Fibroblast of lung (primary cell): ENCODE measurements at places on chromosomes 3 and 15. TPM values are rescaled to one million over a fixed set of nuclear protein-coding genes. Genes with fewer than 3 reads are reported as not detected.

GRCh38 chr15:95078003-95078402 lies 846.6 kb downstream of the MCTP2 start:
- DNase-seq = peak; percentile 10

- no peak for DNase-seq
Measured at GRCh38 chr15:79957741-79958140, 13.3 kb downstream of the BCL2A1 start.

DNA sequence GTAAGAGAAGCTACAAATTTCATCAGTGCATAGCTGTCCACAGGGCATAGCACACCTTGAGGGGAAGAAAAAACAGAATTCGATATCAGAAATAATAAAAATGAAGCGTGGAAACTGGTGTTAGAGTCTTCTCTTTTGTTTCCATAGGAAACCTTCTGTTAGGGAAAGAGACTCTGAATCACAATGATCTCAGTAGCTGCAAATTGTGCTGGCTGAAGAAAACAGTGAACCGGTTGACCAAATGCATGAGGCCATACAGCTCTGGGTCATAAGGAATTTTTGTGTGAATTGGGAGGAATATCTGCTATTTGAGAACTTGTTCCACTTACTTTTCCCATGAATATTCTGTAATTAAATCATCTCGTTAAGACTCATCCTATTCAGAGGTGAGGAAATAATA lies 580.2 kb upstream of the NECTIN3 start:
- DNase-seq = no peak

DNA sequence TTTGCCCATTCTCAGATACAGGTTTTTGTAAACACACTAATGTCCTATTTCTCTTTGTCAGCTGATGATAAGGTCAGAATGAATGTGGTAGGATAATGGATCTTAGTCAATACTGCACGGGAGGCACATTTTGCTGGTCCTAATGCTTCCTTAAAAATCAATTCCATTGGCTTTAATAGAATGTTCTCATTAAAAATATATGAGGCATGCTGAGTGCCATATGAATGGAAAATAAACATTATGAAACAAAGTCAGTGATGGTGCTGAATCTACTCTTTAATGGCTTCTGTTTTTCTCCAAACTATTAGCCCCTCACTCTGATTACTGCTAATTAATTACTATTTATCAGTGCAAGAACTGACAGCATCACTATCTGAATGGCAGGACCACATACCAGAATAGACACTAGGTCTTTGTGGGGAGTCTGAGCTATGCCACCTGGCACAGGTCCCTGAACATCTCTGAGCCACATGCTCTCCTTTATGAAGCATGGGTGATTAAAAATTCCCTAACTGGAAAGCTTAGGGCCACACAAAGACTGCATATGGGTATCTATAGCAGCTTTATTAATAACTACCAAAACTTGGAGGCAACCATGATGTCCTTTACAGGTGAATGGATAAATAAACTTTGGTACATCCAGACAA lies 278.9 kb downstream of the MEX3B start:
- DNase-seq = no peak

GRCh38 chr3:114218578-114219185 lies 18.7 kb downstream of the ZNF80 start:
- no peak for DNase-seq

GRCh38 chr15:81254916-81255290 lies 58.2 kb downstream of the IL16 start:
- DNase-seq = no peak

- no peak for DNase-seq
Measured at GRCh38 chr3:164064298-164064697, 1014.0 kb downstream of the SI start.

DNA sequence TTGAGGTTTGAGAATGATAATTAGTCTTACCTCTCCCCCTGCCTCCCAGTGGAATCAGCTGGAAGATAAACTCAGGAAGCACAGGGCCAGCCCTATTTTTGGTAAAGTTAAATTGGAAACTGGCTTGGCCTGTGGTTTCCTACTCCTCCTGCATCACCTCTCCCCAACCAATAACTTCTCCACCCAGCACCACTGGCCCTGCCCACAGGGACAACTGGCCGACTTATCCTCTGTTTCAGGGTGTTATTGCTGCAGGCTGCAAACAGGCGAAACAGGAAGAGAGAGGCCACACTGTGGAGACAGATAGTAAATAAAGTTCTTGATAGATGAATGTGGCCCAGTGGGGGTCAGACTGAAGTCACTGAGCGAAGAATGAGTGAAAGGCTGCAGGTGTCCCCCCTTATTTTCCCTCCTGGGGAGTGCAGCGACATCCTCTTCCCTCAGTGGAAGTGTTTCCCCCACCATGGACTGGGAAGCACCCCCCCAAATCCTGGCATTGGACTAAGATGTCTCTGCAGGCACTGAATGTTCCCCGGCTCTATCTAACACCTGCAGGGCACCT lies 47.1 kb downstream of the PDIA5 start:
- DNase-seq = no peak

DNA sequence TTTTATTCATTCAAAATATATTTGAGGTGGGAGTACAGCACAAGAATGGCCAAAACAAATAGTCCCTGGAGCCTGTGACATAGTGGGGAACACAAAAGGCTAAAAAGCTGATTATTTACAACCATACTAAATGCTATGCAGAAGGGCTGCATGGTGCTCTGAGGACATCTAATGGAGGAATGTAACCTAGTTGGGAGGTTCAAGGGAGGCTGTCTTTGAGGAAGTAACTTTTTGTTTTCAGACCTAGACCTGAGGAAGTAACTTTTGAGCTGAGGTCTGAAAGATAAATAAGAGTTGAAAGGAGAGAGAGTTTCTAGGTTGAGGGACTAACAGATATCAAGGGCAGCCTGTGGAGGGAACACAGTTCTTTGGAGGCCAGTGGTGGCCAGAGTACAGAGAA lies 34.8 kb upstream of the RASA2 start:
- peak; percentile 81 for DNase-seq

GRCh38 chr15:85615930-85616329 lies 178.8 kb downstream of the KLHL25 start:
- peak; percentile 50 for DNase-seq

DNA sequence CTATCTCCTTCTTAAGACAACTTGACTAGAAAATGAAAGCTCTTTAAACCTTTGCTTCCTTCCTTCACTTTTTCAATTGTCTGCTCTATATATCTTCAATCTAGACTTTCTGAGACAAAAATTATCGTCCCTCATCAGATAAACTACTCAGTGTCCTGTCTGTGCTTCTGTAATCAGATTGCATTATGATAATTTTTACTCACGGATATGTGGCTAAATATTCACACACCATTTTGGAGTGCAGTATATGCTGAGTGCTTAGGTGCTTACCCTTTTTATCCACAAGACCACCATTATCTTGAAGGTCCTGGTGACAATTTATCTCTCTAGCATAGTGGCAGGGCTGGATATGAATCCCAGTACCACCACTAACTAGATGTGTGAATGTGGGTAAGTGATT lies 1012.3 kb downstream of the TUSC7 start:
- DNase-seq = no peak

- peak; percentile 85 for DNase-seq
Measured at GRCh38 chr15:49238342-49238741, 68.3 kb downstream of the GALK2 start.

- DNase-seq = no peak
Measured at GRCh38 chr3:9986230-9986725, 363 bp downstream of the EMC3 start.

- DNase-seq = no peak
Measured at GRCh38 chr3:122271246-122271898, 53.7 kb upstream of the CSTA start.

- DNase-seq = peak; percentile 86
Measured at GRCh38 chr15:32908135-32908801, 190.5 kb downstream of the GREM1 start.

GRCh38 chr15:47877836-47878235 lies 160.5 kb downstream of the SEMA6D start:
- DNase-seq = no peak

DNA sequence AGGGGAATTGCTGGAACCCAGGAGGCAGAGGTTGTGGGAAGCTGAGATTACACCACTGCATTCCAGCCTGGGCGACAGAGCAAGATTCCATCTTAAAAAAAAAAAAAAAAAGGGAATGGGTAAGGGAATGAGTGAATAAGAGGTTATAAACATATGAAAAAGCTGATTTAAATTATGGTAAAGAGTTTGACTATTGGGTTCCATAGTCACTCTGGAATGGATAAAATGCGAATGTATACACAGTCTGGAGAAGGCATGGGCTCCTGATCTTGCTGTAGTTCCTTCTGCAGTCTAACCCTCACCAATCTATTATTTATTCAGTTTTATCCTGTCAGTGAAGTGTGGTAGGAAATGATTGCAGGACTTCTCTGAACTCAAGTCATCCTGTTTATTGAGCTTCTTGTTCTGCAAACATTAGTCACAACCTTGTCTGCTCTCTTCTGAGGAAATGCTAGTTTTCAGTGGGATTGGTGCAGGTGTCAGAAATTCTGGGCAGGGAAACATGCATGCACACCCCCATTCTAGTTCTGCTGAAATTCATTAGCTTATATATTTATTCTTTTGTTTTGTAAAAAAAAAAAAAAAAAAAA lies 190.9 kb upstream of the CFAP20DC start:
- peak; percentile 35 for DNase-seq

DNA sequence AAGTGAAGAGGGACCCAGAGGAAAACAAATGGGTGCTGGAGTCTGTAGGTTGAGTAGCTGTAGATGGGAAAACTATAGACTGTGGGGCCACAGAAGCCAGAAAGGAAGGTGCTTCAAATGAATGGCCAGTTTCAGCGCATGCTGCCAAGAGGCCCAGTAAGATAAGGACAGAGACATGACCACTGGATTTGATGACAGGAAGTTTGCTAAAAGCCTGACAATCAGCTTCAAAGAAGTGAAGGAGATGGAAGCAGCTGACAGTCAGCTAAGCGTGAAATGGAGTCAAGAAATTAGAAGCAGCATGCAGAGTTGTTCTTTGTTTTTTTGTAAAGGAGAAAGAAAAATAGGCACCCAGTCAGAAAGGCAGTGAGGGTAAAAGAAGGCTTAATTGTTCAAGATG lies 24.9 kb downstream of the TXNRD3 start:
- DNase-seq = no peak

The APOD gene
- total RNA-seq = 2.1 and 3.6 TPM in 2 replicates

The SLCO2A1 gene
- under 0.01 TPM in 2 replicates for total RNA-seq

The GOLGA8J gene
- under 0.01 TPM in 1 of 2 replicates, not detected in the other for total RNA-seq

The TGM5 gene
- under 0.01 TPM in 1 of 2 replicates, not detected in the other for total RNA-seq

The CKMT1B gene
- total RNA-seq = not detected in 2 replicates

The TTLL13 gene
- total RNA-seq = under 0.01 TPM in 1 of 2 replicates, not detected in the other

The HERC2 gene
- total RNA-seq = 37.0 and 55.8 TPM in 2 replicates

The CMTM7 gene
- 3.3 and 3.5 TPM in 2 replicates for total RNA-seq

The RASGRP1 gene
- not detected in 2 replicates for total RNA-seq

The ABHD5 gene
- total RNA-seq = 48.5 and 64.7 TPM in 2 replicates
